ENCODE measurements at places on chromosomes 2 and 18.
A peak's percentile ranks its signal among the peaks of the same experiment; 100 is the strongest.

DNA sequence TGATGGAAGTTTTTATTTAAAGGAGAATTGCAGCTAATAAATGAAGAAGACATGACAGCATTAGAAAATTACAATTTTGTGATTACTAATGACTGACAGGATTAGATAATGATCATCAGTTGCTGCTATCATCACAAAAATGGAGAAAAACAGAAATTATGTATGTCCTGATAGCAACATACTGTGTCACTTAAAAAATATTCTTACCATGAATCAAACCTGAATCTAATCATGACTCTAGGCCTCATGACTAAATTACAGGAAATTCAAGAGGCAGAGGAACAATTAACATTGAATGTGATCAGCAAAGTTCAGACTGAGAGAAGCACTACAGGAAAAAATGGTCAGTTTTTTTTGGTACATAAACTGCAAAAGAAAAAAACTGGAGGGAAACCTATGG lies 147.8 kb downstream of the PMAIP1 start:
- DNase-seq = no peak

DNA sequence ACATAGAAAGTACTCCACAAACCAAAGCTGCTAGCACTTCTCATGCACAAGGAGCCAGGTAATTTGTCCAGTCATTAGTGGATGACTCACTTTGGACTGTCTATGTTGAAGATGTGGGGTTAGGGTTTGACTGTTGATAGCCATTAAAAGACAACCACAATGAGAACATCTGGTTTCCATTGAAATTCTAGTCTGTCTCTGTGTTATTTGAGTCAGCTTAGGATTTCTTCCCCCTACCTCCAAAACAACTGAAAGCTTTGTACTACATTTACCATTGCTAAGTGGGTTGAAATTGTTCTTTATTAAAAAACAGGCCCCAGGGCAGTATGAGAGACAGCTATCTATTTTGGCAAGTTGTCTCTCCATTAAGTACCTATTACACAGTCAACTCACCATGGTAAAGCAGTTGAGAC lies 50.2 kb upstream of the ANKRD44 start:
- DNase-seq = peak; percentile 7

GRCh38 chr18:13485182-13485581 lies 241.2 kb downstream of the FAM210A start:
- DNase-seq = no peak

GRCh38 chr2:165624470-165624800 lies 154.9 kb downstream of the CSRNP3 start:
- no peak for DNase-seq

DNA sequence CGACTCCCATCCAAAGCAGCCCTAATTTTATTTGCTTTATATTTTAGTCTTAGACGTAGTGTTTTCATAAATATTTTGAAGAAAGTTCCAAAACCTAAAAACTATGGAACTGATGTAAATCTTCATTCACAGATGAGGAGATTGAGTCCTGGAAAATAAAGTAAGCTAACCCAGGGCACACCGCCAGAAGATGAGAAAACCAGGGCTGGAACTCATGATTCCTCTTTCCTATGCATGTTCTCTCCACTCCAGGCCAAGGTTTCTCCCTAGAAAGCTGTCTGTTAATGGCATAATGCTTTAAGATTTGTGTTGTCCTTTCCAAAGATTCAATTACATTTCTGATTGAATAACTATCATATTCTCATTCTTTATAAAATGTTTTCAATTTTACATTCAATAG lies 78.4 kb upstream of the ZC3H15 start:
- DNase-seq = no peak

GRCh38 chr2:74747411-74748080 lies 86.4 kb upstream of the HK2 start:
- no peak for DNase-seq

DNA sequence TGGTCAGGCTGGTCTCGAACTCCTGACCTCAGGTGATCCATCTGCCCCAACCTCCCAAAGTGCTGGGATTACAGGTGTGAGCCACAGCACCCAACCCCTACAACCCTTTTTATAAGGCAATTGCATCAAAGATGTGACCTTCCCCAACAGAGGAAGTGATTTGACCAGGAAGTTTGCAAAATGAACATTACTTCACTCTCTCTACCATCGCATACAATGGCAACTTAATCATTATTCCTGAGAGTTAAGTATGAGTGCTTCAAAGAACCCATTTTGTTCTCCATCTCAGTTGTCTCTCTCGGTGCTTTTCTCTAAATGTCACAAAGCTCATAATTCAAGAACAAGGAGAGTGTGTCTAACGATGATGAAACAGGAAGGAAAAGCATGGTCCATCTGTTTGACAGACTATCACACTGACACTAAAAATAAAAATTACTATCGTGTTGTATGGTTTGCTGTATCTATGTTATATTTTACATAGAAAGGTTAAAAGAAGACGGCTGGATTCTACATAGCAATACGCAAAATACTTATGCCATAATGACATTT lies 18.1 kb upstream of the CREG2 start:
- DNase-seq = no peak

GRCh38 chr2:48137829-48138228 lies 231.5 kb upstream of the FBXO11 start:
- peak; percentile 32 for DNase-seq

DNA sequence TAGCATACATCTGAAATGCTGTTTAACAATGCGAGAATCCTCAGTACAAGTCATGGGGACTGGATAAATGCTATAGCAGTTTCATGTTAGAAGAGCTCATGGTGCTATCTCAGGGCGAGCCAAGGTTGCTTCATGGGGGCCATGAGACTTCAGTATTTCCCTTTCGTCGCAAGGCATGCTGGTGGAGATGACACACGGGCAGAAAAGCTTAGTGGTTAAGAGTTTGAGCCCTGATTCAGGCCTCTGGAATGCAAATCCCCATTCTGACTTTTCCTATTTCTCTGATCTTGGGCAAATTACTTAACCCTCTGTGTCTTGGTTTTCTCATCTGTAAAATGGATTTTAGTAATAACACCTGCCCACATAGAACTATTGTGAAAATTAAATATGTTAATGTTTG lies 57.4 kb upstream of the EPHA4 start:
- DNase-seq = no peak

DNA sequence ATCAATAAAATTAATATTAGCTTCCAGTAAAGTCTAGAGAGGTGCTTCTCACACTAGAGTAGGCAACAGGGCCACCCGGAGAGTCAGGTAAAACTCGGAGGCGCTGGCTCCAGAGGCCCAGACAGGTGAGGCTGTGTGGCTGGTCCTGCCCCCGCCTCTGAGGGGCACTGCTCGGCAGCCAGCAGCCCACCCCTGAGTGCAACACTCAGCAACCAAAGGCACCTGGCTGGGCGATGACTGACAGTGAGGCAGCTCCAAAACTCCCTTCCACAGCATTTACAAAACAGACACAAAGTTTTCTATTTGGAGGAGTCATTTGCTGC lies 138.8 kb upstream of the ID2 start:
- no peak for DNase-seq

DNA sequence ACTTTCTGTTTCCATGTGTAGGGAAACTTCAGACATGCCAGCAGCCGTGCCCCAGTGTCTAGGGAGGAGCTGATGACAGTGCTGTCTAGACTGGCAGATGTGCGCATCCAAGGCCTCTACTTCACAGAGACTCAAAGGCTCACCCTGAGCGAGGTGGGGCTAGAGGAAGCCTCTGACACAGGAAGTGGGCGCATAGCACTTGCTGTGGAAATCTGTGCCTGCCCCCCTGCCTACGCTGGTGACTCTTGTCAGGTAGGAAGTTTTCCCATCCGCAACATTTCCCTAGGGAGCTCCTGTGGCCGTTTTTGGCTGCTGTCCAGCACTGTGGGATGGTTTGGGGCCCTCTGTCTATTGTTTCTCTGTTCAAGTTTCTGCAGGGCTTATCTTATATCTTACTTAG lies 143.1 kb upstream of the TTC39C start:
- DNase-seq = peak; percentile 85

DNA sequence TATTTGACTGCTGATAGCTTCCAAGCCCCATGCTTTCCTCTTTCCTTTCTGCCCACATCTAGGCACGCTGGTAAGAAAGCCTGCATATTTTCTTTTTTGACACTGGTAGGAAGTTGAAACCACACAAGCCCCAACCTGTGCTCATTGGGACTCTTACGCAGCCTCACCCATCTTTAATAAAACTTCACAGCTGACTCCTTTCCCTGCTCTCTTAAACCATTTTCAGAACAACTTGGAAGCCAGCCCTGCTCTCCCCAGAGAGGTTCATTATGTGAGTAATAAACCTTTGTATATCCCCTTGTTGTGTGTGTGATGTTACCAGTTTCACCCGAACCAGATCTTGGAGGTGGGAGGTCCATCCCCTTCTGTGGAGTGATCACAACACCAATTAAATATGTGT lies 268.4 kb downstream of the GPD2 start:
- no peak for DNase-seq

DNA sequence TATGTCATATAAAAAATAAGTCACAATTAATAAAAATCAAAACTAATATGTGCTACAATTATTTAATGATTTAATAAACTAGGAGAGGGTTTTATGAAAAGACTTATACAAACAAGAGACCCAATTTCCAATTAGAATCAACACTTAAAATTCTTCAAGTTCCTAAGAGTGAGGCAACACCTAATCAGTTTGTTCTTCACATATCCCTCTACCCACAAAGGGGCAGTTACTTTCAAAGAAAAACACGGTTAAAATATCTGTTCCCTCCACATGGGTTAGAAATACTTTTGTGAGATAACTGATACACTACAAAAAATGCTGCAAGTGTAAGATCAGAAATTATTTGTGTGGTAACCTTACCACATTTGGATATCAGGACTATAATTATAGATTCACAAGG lies 357.0 kb downstream of the ERBB4 start:
- DNase-seq = no peak

DNA sequence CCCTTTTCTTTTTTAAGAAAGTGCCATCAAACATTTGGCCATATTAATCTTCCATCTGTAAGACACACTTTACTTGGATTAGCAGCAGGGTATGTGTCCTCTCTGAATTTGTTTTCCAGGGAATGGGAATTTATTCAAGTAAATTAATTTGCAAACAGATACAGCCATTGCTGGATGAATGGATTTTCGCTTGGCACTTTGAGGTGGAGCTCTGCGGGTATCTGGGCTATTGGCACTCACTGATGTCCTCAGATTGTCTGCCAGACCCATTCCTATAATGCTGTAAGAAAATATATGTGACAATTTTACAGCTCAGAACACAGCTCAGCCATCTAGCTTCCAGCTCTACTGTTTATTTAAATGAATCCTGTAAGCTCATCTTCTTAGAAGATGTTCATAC lies 201.2 kb upstream of the CDH20 start:
- DNase-seq = no peak

DNA sequence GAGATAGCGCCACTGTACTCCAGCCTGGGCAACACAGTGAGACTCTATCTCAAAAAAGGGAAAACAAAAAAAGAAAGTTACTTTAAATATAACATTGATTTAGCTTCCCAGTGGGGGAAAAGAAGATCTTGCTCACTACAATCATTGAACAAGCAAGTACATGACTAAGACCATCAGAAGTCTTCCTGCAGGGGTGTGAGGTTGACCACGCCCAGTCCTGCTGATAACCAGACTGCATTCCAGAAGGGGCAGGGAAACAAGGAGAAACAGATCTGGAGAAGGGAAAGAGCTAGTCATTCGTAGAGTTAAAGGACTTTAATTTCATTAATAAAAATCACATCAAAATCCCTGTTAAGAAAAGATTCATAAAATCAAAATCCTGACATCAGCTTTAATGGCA lies 77.5 kb downstream of the EPHA4 start:
- DNase-seq = no peak

DNA sequence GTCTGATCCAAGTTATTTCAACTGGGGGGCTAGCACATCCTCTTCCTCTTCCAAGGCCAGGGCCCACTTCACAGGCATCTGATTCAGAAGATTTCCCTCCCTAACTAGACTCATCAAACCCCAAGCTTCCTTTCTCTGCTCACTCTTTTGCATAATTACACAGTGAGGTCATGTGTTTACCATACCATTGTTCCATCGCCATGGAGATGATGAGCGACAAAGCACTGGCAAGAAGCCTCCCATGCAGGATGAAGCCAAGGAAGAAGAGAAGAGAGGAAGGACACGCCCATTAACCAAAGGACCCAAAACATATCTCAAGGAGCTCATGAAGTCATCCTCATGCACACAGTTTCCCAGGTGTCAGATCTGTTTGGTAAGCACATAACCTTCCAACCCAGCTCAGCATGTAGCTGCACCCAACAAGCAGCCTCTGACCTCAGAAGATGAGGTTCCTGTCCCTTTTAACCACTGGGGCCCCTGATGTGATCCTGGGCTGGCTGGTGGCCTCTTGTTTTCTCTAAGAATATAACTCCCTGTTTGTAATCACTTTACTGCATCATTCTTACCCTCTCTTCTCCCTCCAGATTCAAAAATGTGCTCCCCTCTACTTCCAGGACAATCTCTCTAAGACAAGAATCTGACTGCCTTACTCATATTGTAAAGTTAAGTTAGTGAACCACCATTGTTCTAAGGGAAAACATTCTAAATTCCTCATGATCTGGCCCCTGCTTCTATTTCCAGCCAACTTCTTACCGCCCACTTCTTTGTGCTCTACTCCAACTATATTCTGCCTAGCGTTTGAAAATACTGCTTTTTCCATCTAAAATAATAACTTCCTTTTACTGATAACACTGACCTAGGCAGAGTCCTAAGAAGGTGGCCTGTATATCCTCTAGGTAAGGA lies 190.1 kb downstream of the TTC32 start:
- DNase-seq = peak; percentile 92

All from DMS53 (cell line).